ENCODE measurements at places on chromosomes 6 and 20. TPM values are rescaled to one million over a fixed set of nuclear protein-coding genes. Genes with fewer than 3 reads are reported as not detected.

GRCh38 chr20:20480126-20480525 lies 112.2 kb downstream of the INSM1 start:
- DNase-seq = no peak

GRCh38 chr6:112043032-112044007 lies 10.6 kb upstream of the CCN6 start:
- DNase-seq = peak; percentile 89

The EFCAB8 gene
- not detected for polyA plus RNA-seq

- DNase-seq = no peak
Measured at GRCh38 chr6:155398701-155399061, 57.0 kb downstream of the NOX3 start.

- DNase-seq = no peak
Measured at GRCh38 chr6:1027795-1028569, 283.9 kb upstream of the FOXQ1 start.

DNA sequence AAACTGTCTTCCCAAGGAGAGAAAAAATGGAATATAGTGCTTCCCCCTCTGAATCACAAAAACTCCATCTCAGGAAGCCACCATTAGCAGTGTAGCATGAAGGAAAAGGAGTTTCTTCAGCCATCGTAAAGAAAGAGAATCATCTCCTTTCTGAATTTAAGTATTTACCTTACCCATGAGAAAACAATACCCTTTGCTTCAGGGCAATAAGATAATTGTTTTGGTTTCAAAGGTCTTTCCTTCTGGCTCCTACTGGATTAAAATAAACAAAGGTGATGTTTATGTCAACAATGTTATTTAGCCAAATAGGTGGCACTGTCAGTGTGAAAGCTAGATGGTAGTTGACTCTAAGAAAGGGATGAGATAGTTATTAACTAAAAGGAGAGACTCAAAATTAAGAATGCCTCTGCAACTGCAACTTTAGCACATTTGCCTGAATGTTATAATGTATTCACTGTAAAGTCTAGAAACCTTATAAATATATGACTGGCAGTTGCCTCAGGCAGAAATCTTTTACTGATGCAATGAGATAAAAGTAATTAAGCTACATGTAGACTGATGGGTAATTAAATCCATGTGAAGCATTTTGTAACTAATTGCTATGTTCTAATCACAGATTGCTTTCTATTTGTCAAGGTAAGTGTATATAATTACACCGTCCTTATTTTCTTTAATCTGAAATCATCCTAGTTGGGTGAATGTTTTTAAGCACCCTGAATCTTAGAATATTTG lies 399.0 kb downstream of the CDKAL1 start:
- DNase-seq = no peak

GRCh38 chr6:23630726-23631635 lies 495.0 kb upstream of the NRSN1 start:
- DNase-seq = no peak

Measured in CD8-positive, alpha-beta memory T cell (primary cell).